T-helper 9 cell (primary cell): ENCODE measurements at places on chromosomes 4 and X.

DNA sequence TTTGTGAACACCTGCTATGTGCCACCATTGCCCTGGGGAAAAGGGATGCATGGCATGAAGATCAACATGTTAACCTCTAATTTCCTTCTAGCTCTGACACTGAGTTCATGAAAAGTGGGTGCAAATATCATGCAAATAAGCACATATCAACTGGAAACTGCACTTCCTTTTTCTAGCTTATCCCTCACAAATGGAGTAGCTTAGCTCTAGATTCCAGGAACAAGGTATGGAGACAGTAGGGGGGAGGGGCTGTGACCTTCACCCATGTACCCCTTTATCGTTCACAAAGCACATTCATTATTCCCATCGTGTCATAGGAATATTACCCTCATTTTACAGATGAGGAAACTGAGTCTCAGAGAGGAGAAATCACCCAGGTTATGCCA lies 37.4 kb downstream of the STARD8 start:
- no peak for DNase-seq

GRCh38 chr4:102637391-102637790 lies 123.4 kb downstream of the MANBA start:
- DNase-seq, result no peak

DNA sequence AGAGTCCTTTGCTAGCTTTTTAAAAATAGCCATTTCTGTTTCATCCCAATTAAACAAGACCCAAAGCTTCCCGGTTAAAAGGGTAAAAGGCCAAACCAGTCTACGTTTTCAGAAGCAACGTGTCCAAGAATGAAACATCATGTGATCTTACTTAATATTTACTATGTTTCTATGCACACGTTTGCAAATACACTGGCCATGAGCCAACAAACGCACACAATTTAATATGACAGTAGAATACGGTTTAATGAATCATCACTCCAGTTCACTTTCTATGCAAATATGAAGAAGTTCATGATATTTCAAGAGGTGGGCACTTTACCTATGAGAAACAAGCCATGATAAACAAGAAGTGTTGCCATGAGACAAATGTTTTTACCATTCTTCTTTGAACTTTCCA lies 4.3 kb downstream of the NR0B1 start:
- no peak for DNase-seq

DNA sequence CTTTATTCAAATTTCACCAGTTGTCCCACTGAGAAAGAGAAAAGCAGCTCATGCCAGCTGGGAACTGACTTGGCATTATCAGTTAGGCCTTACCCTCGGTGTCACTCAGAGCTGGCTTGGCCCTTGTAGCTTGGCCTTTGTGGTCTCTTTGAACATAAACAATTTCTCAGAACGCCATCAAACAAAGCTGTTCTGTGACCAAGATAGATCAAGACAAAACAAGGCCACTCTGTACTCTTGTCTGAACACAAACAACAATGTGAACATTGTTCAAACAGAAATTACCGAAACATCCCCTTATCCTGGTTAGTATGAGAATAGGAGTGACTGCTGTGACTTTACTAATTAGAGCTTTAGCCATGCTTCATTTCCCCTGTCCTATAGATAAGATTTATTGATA lies 57.2 kb downstream of the DIPK2B start:
- DNase-seq, result no peak

GRCh38 chr4:150590631-150591030 lies 8.7 kb downstream of the MAB21L2 start:
- DNase-seq, result no peak

- DNase-seq, result no peak
Observed at GRCh38 chr4:1509366-1509765, 103.1 kb upstream of the NKX1-1 start.

DNA sequence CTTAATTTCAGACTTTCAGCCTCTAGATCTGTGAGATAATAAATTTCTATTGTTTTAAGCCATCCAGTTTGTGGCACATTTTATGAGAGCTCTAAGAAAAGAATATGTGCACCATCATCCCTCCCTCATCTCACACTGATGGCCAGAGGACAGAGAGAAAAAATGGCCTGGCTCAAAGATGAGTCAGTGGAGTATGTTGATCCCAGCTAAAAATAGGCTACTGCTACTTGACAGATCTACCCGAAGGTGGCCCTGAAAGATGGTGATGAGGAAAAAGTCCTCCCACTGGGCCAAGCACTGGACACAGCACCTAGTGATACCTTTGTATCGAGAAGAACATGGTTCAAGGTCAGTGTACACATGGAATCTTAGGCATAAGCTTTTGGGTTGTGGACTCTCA lies 38.2 kb upstream of the DCTD start:
- DNase-seq, result no peak

- DNase-seq, result no peak
Observed at GRCh38 chr4:156390599-156391324, 437.1 kb upstream of the CTSO start.

DNA sequence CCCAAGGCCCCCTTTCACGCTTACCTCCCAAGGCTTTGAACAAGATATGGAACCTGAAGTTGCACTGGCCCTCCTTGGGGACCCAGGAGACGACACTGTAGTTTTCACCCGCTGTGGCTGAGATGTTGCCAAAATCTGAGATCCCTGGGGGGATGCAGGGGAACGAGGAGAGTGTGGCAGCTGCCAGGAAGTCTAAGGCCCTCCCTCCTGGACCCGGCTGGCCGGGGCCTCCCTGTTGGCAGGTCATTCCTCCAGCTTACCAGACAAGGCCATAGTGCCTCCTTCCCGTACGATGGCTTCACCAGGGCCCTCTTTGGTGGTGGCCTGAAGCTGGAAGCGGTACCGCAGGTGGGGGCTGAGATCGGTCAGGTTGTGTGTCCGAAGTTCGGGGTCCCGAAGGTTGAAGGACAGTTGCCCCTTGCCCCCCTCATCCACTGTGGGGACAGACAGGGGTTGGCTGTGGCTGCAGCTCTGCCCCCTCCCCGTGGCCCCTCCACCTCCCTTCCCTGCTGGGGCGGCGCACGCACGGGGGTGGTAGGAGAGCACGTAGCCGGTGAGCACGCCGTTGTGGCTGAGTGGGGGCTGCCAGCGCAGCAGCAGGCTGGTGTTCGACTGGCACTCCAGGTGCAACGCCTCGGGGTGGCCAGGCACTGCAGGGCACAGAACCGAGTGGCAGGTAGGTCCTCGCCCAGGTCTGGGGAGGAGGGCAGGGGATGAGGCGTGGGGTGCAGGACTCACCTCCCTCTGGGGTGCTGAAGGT lies 21.2 kb downstream of the L1CAM start:
- DNase-seq, result no peak

DNA sequence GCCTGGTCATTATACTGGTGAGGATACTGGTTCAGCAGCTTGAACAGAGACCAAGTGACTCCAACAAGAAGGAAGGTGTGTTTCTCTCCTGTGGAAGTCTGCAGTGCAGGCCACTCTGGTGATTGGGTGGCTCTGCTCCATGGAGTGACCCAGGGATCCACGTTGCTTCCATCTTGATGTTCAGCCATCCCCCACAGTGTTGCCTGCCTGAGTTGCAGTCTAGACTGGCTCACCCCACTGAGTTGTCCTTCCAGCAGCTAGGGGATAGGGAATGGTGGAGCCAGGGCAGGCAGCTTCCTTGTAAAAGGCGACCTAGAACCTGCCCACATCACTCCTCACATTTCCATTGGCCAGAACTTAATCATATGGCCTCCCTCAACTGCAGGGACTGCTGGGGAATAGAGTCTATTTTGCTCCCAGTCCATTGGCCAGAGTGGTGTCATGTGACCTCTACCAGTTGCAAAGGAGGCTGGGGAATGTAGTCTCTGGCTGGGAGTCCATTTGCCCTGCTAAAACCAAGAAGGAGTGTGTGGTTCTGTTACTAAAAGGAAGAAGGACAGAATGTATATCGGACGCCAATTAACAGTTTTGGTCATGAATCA lies 8.0 kb downstream of the MAN2B2 start:
- DNase-seq, result no peak

DNA sequence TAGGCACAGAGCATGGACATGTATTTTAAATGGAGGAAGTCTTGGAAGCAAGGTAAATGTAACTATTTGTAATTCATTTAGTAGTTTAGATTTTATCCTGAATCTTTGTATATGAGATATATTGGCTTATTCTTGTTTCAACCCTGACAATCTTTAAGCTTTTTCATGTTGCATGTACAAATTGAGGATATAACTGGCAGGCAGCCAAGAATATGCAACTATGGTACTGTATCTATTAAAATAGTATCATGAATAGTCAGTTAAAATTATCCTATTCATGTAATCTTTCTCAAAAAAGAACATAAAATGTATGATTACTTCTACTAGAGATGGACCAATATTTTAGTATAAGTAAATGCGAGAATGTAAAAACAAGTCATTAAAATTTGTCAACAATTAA lies 1141.5 kb downstream of the PCDH18 start:
- no peak for DNase-seq

DNA sequence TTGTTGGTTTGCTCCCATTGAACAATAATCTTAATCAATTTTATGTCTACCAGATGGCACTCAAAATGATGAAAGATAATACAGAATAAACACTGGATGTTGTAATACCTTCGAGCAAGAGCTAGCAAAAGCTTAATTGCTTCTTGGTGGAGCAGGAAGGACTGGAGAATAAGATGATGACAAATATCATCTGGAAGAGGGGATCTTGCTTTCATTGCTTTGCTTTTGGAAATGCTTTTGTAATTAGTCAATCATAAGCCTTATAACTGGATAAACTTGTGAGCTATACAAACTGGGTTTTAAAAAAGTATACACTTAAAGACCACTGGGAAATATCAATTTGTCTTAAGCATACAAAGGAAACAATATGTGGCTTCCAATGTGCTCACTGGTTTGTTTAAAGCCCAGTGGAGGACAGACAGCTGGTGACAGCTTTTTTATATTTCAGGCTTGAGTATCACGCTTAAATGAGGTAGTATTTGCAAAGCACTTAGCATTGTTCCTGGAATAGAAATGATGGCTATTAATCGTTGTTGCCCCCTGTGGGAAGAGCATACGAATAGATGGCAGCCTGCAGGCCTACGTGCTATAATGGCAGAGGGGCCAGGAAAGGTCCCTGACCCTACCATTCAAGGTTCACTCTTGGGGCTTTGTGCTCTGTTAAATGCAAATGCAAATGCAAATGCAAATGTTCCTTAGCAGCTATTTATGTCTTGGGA lies 61.2 kb downstream of the TMEM150C start:
- no peak for DNase-seq

- no peak for DNase-seq
Observed at GRCh38 chr4:35690271-35690670, 554.0 kb downstream of the ARAP2 start.

- no peak for DNase-seq
Observed at GRCh38 chr4:8594097-8595038, 1.8 kb downstream of the CPZ start.

- no peak for DNase-seq
Observed at GRCh38 chr4:48798117-48798516, 18.0 kb upstream of the FRYL start.

DNA sequence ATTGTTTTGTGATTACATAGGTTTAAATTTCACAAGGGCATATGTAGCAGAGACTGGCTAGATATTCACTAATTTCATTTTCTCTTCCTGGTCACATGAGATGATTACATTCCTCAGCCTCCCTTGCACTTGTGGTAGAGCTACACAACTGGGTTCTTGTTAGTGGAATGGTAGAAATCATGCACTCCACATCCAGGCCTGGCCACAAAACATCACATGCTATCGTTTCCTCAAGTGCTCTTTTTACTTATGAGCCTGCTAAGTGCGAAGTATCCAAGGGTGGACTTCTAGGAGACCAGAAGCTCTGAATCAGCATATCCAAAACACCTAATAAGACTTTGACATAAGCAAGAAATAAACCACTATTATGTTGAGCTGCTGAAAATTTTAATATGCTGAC lies 26.4 kb upstream of the HPGDS start:
- DNase-seq, result no peak

- no peak for DNase-seq
Observed at GRCh38 chrX:150506486-150506885, 61.9 kb upstream of the MTM1 start.

GRCh38 chr4:122739174-122739573 lies 6.7 kb downstream of the BBS12 start:
- no peak for DNase-seq

DNA sequence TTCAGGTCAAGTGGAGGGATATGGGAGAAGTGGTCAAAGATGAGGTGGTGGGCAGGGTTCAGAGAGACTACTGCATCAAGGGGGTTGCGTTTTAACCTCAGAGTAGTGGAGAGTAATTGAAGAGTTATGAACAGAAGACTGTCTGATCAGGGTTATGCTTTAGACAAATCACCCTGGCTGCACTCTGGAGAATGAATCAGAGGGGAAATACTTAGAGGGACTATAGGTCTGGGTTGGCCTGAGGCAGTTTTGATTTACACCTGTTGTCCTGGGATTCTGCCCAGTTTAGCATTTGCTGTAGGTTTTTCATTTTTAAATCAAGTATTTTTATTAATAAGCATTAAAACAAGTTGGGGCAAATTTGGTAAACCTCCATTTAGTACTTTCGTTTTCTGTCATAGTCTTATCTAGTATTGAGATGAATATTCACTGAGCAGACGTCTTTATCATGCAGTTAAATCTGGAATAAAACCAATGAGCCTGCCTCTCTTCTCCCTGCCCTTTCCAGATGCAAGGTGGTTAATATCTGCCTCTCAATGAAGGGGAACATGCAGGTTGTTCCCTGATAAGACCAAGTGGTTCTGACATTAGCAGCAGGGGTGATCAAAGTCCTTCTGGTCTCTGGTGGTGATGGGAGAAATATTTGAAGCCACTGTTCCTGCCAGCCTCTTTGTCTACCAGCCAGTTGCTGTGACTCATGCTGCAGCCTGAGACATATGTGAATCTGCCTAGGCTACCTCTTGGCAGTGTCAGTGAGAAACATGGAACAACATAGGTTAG lies 116.0 kb upstream of the RPS6KA3 start:
- DNase-seq, result no peak

- no peak for DNase-seq
Observed at GRCh38 chrX:51608126-51608525, 10.6 kb downstream of the CENPVL3 start.

DNA sequence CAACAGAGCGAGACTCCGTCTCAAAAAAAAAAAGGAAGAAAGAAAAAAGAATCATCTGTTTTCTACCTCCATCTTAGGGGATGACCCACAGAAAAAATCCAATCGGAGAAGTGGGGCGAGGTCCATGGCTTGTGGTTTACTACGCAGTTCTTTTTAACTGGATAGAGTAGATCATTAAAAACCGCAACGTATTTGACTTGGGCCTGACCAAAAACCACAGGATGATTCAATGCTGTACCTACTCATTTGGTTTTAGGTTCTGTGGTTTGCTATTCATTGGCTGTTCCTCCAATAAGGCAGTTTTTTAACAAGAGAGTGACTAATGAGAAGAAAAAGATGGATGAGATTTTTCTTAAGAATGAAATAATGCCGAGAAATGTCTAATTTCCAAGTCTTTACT lies 83.7 kb downstream of the FREM3 start:
- DNase-seq, result no peak

- no peak for DNase-seq
Observed at GRCh38 chrX:52031371-52031770, 37.6 kb downstream of the MAGED4B start.

GRCh38 chrX:34058005-34058404 lies 74.1 kb downstream of the FAM47A start:
- DNase-seq, result no peak

- DNase-seq, result no peak
Observed at GRCh38 chrX:18647621-18648020, 24.3 kb downstream of the RS1 start.

GRCh38 chr4:84035568-84035967 lies 463.5 kb downstream of the NKX6-1 start:
- DNase-seq, result no peak

GRCh38 chrX:129227366-129227765 lies 295.9 kb downstream of the SMARCA1 start:
- DNase-seq, result no peak
